ENCODE measurements at places on chromosomes 6 and 20.
A peak's percentile ranks its signal among the peaks of the same experiment; 100 is the strongest.

- DNase-seq, result no peak
Measured at GRCh38 chr6:45983062-45983461, 32.6 kb downstream of the CLIC5 start.

GRCh38 chr6:96520171-96521115, 1.2 kb upstream of the UFL1 start:
- DNase-seq, result peak; percentile 26

DNA sequence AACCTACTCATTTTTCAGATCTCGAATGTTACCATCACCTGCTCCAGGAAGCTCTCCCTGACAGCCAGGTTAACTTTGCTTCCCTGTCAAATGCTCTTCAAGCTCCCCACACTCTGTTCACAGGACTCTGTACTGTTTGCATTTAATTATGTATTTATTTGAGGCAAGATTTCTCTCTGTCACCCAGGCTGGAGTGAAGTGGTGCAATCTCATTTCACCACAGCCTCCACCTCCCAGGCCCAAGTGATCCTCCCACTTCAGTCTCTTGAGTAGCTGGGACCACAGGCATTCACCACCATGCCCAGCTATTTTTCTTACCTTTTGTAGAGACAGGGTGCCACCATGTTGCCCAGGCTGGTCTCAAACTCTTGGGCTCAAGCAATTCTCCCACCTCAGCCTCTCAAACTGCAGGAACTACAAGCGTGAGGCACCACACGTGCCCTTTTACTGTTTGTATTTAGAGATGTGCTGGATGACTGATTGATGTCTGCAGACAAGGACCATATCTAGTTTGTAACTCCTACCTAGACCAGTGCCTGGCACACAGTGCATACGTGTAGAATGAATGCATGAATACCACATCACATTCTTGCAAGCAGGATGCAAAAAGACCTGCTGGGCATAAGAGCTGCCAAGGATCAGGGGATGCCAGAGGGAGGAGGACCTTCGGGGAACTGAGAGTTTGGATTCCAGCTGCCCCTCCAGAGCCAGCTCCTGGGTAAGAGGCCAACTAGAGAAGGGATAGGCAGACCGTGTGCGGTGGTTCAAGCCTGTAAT, 15.6 kb upstream of the CBFA2T2 start:
- DNase-seq, result no peak

GRCh38 chr6:28105245-28105639, 19.2 kb upstream of the ZSCAN16 start:
- peak; percentile 9 for DNase-seq

GRCh38 chr20:49185071-49185761, 2.9 kb downstream of the STAU1 start:
- no peak for DNase-seq

- DNase-seq, result no peak
Measured at GRCh38 chr20:20276811-20277530, 90.9 kb upstream of the INSM1 start.

DNA sequence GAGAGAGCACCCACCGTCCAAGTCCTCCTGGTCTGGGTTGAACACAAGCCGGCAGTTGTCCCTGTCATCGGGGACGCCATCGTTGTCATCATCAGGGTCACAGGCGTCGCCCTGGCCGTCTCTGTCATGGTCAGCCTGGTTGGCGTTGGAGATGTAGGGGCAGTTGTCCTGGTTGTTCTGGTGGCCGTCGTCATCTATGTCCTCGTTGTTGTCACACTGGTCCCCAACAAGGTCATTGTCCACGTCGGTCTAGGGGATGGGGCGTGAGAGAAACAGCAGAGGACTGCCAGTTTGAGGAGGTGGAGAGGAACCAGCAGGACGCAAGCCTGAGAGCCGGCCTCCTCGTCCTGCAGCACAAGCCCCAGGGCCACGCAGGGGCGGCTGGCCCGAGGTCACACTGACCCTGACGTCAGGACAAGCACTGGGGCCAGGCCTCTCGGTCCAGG, 28.5 kb downstream of the THBS2 start:
- DNase-seq, result no peak
